ENCODE measurements at places on chromosomes 2 and 18.

GRCh38 chr2:69779258-69780001 lies 37.5 kb downstream of the ANXA4 start:
- peak; percentile 9 for DNase-seq

DNA sequence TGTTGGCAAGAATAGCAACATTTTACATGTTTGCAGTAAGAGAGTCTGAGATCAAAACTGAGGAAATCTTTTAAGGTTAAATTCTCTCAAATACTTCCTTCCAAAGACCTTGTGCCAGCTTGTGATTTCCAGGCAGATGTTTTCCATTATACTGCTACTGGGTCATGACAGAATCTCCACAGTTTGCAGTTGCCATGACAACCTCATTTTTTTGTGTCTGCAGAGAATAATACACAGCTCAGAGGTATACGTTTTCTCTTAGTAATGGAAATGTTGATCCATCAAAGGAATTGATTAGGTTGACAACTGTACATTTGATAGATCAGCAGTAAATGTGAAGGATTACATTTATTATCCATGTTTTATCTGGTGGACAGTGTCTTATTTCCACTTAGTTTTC lies 29.1 kb upstream of the CSRNP3 start:
- DNase-seq: peak; percentile 81

- peak; percentile 24 for DNase-seq
Measured at GRCh38 chr2:146874260-146874658, 970.6 kb upstream of the ACVR2A start.

DNA sequence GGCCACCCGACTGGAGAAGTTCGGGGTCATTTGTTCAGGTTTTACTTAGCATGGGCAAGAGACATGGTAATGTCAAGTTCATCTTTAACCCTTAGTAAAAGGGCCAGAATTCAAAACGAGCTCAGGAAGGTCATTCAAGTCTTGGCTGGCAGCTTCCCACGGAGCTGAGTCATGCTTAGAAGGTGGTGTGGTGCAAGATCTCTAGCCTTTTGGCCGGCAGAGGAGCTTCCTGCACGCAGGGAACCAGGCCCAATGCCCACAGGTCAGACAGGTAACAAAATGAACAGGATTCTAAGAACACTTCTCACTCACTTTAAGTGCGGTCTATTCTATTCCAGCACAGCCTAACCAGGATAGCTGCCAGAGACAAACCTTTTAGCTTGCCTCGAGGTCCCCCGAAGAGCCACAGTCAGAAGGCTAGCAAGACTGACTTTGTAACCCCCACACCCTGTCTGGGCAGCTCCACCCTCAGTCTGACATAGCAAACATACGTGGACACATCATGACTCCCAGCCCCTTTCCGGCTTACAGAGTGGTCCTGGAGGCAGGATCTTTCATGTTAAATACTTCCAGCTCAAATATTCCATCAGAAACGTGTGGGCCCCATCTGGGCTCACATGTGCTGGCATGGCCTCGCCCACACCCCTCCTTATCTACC lies 292.7 kb downstream of the BCL11A start:
- no peak for DNase-seq

- DNase-seq: no peak
Measured at GRCh38 chr18:23683671-23684070, 5.6 kb upstream of the LAMA3 start.

GRCh38 chr2:54649633-54650032 lies 73.8 kb upstream of the EML6 start:
- no peak for DNase-seq

DNA sequence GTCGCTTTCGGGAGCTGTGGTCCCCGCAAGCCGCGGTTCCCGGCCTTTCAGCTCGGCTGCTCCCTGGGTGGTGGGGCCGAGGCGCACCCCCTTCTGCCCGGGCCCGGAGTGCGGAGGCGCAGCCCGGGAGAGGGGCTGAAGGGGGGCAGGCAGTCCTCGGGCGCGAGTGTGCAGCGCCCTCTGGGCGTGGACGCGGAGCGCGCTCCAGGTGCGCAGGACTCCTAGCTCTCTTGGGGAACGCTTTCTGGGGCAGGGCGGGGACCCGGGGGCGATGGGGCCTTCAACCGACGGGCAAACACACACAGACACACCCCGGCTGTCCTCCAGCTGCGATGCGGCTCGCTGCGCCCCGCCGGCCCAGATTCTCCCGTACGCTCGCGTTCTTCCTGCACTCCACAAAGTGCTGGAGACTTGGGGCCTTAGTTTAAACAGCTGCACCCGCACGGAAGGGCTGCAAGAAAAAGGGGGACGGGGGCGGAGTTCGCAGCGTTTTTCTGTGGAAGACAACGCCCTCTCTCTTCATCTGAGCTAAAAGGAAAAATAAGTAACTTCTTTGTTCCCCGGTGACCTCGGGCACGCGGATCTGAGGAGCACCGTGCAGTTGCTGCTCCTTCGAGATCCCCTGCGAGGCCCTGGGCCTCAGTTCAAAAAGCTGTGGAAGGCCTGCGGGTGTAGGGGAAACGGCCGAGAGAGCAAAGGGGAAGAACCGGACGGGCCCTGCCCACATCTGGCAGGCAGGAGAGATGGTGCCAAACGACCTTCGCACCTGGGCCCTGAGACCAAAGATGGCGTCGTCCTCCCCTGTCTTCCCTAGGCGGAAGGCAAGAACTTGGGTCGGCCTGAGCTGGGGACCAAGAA lies 593 bp upstream of the SDC1 start:
- no peak for DNase-seq

DNA sequence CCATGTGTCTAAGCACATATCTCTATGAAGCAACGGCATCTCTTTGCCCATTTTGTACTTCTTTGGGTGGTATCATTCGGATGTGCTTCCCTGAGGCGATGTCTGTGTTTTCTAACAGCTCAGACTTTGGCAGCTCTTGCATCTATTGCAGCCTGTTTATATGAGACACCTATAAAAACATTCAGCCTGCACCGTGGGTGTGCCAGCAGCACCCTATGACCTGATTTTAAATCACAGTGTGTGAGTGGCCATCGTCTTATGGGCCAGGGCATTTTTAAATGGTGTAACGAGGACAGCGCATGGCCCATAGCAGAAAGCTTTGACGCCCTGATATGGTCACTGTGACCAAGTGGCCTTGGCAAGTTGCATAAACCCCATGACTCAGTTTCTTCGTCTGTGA lies 12.9 kb downstream of the NPAS2 start:
- no peak for DNase-seq

GRCh38 chr2:149058936-149059335 lies 20.4 kb downstream of the LYPD6B start:
- no peak for DNase-seq

- DNase-seq: no peak
Measured at GRCh38 chr18:76613053-76613754, 118.2 kb upstream of the ZNF516 start.

GRCh38 chr2:119364798-119365197 lies 1.8 kb downstream of the C2orf76 start:
- DNase-seq: no peak

- peak; percentile 60 for DNase-seq
Measured at GRCh38 chr2:220365023-220365422, 737.6 kb downstream of the SLC4A3 start.

DNA sequence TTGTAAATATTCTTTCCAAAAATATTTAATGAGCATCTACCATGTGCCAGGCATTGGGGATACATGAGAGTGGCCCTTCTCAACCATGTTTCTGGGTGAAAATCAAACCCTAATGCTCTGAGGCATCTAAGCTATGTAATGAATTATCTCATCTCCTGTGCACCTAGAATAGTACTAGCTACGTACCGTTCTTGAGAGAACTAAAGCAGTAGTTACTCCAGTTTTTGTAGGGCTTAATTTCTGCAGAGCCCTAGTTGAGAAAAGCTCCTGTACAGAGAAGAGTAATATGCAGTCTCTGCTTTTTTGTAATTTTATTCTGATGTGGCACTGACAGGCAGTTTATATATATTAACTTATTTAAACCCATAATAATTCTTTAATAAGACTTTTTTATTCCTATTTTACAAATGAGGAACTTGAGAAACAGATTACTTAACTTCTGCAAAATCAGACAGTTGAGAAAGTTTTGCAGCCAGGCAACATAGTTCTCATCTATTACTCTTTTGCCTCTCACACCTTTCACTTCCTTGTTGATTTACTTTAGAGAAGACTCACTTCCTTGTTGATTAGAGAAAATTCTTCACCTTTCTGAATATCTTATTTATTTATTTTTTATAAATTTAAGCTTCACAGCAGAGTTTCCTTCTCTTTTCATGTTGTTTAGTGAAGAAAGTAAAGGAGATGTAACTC lies 3.1 kb downstream of the SPOPL start:
- no peak for DNase-seq

GRCh38 chr2:178247250-178247649 lies 52.9 kb downstream of the OSBPL6 start:
- DNase-seq: no peak

- peak; percentile 21 for DNase-seq
Measured at GRCh38 chr2:5387406-5387805, 304.8 kb upstream of the SOX11 start.

GRCh38 chr2:25620077-25620476 lies 53.3 kb downstream of the DTNB start:
- DNase-seq: no peak

- no peak for DNase-seq
Measured at GRCh38 chr2:219287580-219288265, 8.6 kb downstream of the DNAJB2 start.

DNA sequence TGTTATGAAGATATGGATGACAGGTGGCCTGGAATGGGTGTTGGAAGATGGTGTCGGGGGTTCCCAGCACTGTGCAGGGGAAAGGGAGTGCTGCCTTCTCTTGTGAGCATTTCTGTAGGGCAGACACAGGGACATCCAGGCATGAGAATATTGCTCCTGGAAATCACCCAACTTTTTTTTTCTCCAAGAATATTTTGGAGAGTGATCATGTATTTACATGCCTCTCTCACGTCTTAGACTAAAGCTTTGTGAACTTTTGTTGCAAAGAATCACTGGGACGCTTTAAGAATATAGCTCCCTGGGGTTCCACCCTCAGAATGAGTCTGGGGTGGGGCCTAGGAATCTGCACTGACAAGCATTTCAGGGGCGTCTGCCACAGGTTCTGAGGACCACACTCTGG lies 68.7 kb downstream of the VWA3B start:
- DNase-seq: no peak

GRCh38 chr2:204065566-204065965 lies 129.0 kb downstream of the ICOS start:
- peak; percentile 4 for DNase-seq

- no peak for DNase-seq
Measured at GRCh38 chr2:99619151-99619550, 129.3 kb upstream of the REV1 start.

Data from fibroblast of skin of abdomen (primary cell).